ENCODE measurements at places on chromosomes 16 and 17.

GRCh38 chr17:28728364-28729200, at the start of gene NEK8:
Gene NEK8 (plus strand): TSS chr17:28728788. CDS start chr17:28728814, 26 bp downstream.
- peak; percentile 73 for DNase-seq

DNA sequence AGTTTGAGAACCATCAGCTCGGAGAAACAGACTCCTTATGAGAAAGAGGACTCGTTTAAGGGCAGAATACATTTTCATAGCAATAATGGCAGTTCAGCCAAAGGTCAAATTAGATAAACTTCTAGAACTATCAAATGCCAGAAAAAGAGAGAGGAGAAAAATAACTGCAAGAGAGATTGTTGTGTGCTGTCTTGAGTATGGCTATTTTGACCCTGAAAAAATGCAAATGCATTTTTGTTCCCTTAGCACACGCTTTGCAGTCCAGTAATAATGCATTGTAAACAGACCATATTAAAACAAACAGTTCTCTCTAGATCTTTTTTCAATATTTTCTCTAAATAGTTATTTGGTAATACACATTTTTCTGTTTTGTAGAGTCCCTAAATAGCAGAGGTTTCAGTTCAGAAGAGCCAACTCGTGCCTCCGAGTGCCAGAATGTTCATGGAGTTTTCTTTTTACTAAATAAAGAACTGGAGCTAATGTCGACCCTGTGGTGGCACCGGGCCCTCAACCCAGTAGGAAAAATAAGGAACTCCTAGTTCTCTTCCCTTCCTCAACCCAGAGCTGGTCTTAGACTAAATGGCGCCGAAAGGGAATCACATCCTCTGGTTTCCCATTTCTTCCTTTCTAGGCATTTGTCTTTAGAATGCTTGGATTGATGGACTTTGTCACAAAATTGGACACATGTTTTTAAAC, 298.0 kb downstream of the MAP2K4 start:
- DNase-seq = no peak

DNA sequence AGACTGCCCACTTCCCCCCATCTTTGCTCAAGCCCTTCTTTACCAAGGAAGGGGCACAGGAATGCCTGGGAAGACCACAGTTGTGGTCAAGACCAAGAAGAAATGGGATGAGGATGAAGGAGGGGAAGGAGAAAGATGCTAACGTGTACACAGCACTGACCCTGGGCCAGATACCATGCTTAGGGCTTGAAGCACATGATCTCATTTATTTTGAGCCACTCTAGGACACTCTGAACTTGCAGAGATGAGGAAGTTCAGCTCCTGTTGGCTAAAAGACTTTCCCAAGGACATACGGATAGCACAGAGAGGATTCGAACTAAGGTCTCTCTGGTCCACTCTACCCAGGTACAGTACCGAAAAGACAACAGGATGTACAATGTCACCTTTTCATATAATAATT, 42.6 kb downstream of the PIK3R5 start:
- DNase-seq = no peak

GRCh38 chr17:42124256-42124655, 1.7 kb downstream of the HSPB9 start:
- DNase-seq = no peak

GRCh38 chr16:85091522-85091910, 20.8 kb downstream of the CIBAR2 start:
- DNase-seq = no peak

DNA sequence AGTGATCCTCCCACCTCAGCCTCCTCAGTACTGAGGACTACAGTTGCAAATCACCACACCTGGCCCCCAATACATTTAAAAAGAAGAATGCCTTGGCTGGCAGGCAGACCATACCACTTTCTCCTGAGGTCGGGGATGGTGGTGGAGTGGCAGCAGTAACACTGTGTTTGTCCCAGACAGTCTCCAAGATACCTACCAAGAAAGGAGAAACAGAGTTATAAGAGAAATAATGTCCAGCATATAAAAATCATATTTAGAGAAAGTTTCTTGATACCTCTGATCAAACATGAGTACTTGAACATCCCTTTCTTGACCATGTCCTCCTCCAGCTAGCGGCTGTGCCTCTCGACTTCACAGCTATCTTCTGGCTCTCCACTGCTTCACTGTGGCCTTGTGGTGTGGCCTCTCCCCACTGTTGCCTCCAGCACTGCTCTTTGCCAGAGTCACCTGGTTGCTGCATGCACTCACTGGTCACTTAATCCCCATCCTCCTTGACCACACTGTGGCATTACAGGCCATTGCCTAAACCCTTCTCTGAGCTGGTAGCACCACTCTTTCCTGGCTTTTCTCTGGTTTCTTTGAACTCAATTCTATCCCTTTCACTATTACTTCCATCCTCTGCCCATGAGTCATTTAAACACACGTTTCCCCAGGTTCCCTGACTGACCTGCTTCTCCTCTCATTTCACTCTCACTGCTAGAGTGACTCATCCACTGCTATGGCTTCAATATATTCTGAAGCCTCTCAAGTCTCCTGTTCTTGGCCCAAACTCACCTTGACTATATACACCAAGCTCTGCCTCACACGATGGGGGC, 45.2 kb downstream of the XPO6 start:
- DNase-seq = no peak

DNA sequence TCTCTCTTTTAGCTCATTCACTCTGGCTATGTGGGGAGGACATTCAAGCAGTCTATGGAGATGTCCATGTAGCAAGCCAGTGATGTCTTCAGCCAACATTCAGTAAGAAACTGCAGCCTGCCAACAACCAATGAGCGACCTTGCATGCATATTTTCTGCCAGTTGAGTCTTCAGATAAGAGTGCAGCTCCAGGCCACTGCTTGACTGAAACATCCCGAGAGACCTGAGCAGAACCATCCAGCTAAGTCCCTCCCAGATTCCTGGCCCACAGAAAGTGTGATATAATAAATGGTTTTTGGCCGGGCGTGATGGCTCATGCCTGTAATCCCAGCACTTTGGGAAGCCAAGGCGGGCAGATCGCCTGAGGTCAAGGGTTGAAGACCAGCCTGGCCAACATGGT, 10.5 kb upstream of the C17orf58 start:
- no peak for DNase-seq

GRCh38 chr17:73142872-73143381, 21.9 kb upstream of the SSTR2 start:
- DNase-seq = no peak

GRCh38 chr17:63279498-63280230, 166.4 kb downstream of the CYB561 start:
- peak; percentile 44 for DNase-seq

DNA sequence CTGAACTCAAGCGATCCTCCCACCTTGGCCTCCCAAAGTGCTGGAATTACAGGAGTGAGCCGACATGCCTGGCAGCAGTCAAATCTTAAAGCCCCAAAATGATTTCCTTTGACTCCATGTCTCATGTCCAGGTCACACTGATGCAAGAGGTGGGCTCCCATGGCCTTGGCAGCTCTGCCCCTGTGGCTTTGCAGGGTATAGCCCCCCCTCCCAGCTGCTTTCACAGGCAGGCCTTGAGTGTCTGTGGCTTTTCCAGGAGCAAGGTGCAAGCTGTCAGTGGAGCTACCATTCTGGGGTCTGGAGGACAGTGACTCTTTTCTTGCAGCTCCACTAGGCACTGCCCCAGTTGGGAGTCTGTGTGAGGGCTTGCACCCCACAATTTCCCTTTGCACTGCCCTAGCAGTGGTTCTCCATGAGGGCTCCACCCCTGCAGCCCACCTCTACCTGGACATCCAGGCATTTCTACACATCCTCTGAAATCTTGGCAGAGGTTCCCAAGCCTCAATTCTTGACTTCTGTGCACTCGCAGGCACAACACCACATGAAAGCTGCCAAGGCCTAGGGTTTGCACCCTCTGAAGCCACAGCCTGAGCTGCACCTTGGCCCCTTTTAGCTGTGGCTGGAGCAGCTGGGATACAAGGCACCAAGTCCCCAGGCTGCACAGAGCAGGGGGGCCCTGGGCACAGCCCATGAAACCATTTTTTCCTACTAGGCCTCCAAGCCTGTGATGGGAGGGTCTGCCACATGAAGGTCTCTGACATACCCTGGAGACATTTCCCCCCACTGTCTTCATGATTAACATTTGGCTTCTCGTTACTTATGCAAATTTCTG, 79.3 kb upstream of the ARL4D start:
- no peak for DNase-seq

Data from non-pigmented ciliary epithelial cell (primary cell).